ENCODE measurements at places on chromosomes 7 and 10. TPM values are rescaled to one million over a fixed set of nuclear protein-coding genes. Genes with fewer than 3 reads are reported as not detected.

GRCh38 chr10:84337199-84337598 is 8.8 kb downstream of the CCSER2 start:
- H3K36me3 ChIP-seq, result peaks cover 11% of the 10 kb centered on the region
- no peak overlapping the region for H3K27ac ChIP-seq
- peaks cover 41% of the 10 kb centered on the region for H3K4me1 ChIP-seq
- H3K27me3 ChIP-seq, result no peaks in the 10 kb centered on the region

GRCh38 chr10:130709415-130709814 is 573.2 kb downstream of the GLRX3 start:
- H3K4me1 ChIP-seq, result no peaks in the 10 kb centered on the region
- no peak overlapping the region for H3K4me3 ChIP-seq
- DNase-seq, result no peak
- H3K27me3 ChIP-seq, result peaks cover 3% of the 10 kb centered on the region
- no peak overlapping the region for H3K27ac ChIP-seq

DNA sequence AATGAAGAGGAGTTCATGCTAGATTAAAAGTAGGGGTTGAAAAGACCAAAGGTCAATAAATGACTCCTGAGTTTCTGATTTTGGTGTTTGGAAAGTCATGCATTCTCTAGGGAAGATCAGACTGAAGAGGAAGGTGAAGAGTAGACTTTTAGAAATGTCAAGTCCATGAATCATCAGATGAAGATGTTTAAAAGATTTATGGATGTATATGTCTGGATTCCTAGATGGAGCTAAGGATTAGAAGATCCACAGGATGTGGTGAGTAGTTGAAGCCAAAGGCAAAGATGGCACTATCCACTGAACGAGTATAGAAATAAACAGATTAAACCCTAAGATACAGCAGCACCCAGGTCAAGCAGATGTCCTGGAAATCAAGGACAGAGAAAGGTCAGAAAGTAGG is 298.5 kb downstream of the GPAM start:
- no peak for DNase-seq
- H3K27me3 ChIP-seq, result peaks cover 7% of the 10 kb centered on the region
- H3K36me3 ChIP-seq, result no peaks in the 10 kb centered on the region
- no peaks in the 10 kb centered on the region for H3K4me1 ChIP-seq
- no peak overlapping the region for H3K4me3 ChIP-seq
- no peak overlapping the region for H3K27ac ChIP-seq

DNA sequence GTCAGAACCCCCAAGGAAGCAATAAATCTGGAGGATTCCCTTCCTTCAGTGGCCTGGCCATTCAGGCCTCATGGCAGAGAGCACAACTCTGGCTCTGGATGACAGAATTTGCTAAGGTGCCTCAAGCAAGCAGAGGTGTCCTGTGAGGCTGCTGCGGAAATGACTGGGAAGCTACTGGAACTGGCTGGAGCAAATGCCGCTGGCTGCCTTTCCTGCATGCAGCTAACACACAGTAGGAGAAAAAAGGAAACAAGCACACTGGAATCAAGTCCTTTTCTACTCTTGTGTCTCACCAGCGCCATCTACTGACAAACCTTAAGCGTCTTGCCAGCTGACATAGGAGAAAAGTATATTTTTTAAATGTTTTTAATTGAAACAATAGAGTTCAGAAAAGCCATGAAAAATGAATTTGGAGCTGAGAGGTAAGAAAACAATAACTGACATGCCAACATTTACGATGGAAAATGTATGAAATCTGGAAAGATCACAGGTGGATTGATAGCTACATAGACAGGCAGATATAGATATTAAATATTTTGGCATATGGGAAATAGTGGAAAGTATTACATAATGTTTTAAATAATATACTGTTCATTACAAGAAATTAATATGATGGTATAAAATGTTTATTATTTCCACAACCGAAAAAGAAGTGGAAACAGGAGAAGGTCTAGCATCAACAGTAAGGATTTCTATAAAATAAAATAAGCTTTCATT is 951.6 kb downstream of the ANKRD7 start:
- peak; percentile 14 for DNase-seq
- H3K27me3 ChIP-seq, result no peaks in the 10 kb centered on the region
- H3K4me3 ChIP-seq, result no peak overlapping the region
- H3K36me3 ChIP-seq, result no peaks in the 10 kb centered on the region
- no peaks in the 10 kb centered on the region for H3K4me1 ChIP-seq
- no peak overlapping the region for H3K27ac ChIP-seq

DNA sequence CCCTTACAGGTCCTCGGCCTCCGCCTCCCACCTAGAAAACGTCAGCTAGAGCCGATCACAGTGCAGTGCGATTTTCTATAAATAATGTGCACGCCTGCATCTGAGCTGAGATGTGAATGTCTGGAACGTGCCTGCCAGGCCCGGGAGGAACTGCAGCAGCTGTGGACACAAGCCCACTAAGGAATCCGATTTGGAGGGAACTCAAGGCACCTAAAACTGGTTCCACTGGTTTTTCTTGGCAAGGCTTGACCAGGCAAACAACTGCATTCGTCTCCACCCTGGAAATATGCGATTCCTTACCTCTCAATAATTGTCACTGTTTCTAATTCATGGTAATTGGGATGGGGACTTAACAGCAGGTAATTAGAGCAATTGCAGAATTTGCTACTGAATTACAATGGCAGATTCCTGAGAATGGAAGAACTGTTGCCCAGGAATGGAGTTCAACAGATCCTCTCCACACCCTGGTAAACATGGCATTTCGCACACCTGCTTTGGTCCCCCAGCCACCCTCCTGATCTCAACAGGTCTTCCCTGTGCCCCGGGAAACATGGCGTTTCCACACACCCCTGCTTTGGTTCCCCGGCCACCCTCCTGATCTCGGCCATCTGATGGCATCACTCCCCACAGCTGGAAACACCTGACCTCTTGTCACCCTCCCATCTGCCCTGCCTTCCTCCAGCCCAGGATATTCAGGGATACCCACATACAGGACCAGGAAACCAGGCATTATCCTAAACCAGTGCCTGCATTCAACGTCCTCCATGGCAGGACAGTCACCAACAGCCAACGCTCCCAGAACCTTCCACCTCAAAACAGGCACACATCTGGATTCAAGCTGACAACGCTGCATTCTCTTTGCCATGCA is 76.0 kb downstream of the DIP2C start:
- no peak overlapping the region for H3K27ac ChIP-seq
- DNase-seq, result no peak
- H3K36me3 ChIP-seq, result no peaks in the 10 kb centered on the region
- peaks cover 18% of the 10 kb centered on the region for H3K27me3 ChIP-seq
- H3K4me1 ChIP-seq, result peaks cover 10% of the 10 kb centered on the region
- H3K4me3 ChIP-seq, result no peak overlapping the region

DNA sequence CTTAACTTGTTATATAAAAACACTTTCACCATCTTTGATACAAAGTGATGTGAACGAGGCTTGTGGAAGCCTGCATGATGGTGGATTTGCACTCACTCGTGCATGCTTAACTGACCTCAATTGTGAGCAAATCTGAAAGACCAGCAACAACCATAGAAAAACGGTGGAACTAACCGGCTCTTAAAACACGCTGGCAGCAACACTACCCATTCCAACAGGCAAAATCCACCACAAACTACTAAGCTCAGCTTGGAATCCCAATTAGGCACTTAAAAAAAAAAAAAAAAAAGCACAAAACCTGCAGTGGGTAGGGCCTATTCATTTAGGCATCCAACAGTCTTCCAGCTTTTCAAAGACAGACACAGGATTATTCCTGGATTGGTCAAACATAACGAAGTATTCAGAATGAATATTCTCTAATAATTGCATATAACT is 1.8 kb downstream of the GDI2 start:
- peaks cover 51% of the 10 kb centered on the region for H3K36me3 ChIP-seq
- peak overlapping the region; percentile 91 for H3K4me3 ChIP-seq
- no peaks in the 10 kb centered on the region for H3K27me3 ChIP-seq
- peak overlapping the region; percentile 80 for H3K27ac ChIP-seq

DNA sequence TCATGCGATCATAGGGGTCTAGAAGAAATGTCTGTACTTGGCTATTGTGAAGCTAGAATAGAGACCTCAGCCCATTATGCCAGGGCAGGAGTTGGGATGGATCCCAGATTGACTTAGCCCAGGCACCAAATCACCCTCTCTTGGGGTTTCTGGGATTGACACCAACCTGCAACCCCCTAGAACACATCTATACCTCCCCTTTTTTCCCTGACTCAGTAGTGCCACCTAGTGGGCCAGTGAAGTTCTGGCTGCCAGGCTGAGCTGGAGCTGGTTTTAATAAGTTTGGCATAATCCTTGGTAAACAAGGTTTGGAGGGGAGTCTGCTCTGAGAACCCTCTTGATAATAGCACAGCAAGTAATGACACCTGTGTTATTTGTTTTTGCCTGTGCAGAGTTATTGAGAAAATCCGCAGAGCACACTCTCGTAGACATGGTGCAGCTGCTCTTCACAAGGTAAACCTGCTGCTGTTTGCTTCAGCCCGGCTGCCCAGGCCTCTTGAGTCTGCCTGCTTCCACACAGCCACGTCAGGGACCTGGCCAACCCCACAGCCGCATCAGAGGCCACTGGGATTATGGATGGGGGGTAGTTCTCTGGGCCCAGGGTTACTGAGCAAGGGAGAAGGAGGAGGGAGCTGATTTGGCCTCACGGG is 43.3 kb upstream of the NFKB2 start:
- H3K4me1 ChIP-seq, result no peaks in the 10 kb centered on the region
- peak; percentile 60 for DNase-seq
- H3K27me3 ChIP-seq, result no peaks in the 10 kb centered on the region
- H3K4me3 ChIP-seq, result no peak overlapping the region
- peaks cover 3% of the 10 kb centered on the region for H3K36me3 ChIP-seq

- H3K27ac ChIP-seq, result no peak overlapping the region
- no peak for DNase-seq
- no peaks in the 10 kb centered on the region for H3K27me3 ChIP-seq
- peaks cover 10% of the 10 kb centered on the region for H3K36me3 ChIP-seq
- H3K4me1 ChIP-seq, result peaks cover 48% of the 10 kb centered on the region
Measured at GRCh38 chr10:89297791-89298190, 4.1 kb upstream of the IFIT2 start.

DNA sequence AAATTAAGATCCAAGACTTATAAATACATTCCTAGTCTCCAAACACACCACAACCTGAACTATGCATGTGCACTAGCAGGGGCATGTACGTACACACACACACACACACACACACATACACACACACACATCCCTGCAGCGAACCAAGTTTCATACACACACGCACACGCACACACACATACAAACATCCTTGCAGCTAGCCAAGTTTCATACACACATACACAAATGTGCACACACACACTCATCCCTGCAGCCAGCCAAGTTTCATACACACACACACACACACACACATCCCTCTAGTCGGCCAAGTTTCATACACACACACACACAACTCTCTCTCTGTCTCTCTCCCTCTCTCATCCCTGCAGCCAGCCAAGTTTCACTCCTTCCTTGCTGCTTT is 82.7 kb upstream of the WIPF3 start:
- no peaks in the 10 kb centered on the region for H3K4me1 ChIP-seq
- H3K36me3 ChIP-seq, result no peaks in the 10 kb centered on the region
- no peak overlapping the region for H3K4me3 ChIP-seq
- DNase-seq, result no peak
- H3K27ac ChIP-seq, result no peak overlapping the region
- peaks cover 20% of the 10 kb centered on the region for H3K27me3 ChIP-seq

GRCh38 chr7:49802600-49802999 is 29.2 kb downstream of the VWC2 start:
- peaks cover 3% of the 10 kb centered on the region for H3K27me3 ChIP-seq
- H3K36me3 ChIP-seq, result no peaks in the 10 kb centered on the region
- no peak for DNase-seq

GRCh38 chr10:75548356-75548755 is 116.9 kb downstream of the LRMDA start:
- H3K36me3 ChIP-seq, result no peaks in the 10 kb centered on the region
- DNase-seq, result no peak
- peaks cover 22% of the 10 kb centered on the region for H3K27me3 ChIP-seq
- no peaks in the 10 kb centered on the region for H3K4me1 ChIP-seq
- H3K27ac ChIP-seq, result no peak overlapping the region

DNA sequence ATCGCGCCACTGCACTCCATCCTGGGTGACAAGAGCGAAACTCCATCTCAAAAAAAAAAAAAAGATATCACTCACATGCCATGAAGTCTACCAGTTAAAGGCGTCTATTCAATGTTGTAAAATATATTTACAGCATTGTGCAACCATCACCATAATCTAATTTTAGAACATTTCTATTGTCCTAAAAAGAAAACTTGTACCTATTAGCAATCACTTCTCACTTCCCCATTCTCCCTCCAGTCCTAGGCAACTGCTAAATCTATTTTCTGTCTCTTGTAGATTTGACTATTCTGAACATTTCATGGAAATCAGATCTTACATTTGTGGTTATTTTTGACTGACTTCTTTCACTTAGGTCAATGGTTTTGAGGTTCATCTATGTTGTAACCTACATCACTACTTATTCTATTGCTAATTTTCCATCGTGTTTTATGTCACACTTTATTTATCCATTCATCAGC is 25.2 kb upstream of the OTUD1 start:
- H3K27ac ChIP-seq, result peak overlapping the region; percentile 81
- peaks cover 10% of the 10 kb centered on the region for H3K36me3 ChIP-seq
- no peak for DNase-seq
- peaks cover 27% of the 10 kb centered on the region for H3K4me1 ChIP-seq
- H3K27me3 ChIP-seq, result peaks cover 3% of the 10 kb centered on the region

Gene ZCCHC24
- 0.78 TPM for total RNA-seq

Gene RBM33
- total RNA-seq, result 69.8 TPM

Gene SLC16A12
- not detected for total RNA-seq

Gene LIPA
- total RNA-seq, result 22.5 TPM

Gene AGR3
- not detected for total RNA-seq

Gene AKR1C8
- not detected for total RNA-seq

Data from activated naive CD8-positive, alpha-beta T cell treated with anti-CD3 and anti-CD28 coated beads for 36 hours (primary cell).